ENCODE measurements at places on chromosomes 5 and 9.

GRCh38 chr5:154850255-154851062 is at the start of gene FAXDC2:
Gene FAXDC2 (minus strand): TSS chr5:154850603. CDS start chr5:154838178, 12,425 bp downstream.
- no peak for DNase-seq

DNA sequence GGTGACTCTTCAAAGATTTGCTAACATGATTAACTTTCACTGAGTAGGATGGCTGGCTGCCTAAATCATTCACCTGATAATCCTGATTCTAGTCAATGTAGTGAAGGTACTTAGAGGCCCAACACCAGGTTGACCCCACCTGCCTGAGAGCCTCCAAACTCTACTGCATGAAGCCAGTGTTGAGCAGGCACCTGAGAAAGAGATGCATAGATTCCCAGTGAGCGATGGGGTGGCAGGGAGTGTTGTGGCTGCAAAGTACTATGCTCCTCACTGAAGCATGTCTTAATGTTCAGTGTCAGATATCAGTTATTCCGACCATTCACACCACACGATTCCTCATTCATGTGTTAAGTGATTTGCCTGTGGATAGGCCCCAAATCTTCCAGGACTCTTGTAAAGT is 804.4 kb downstream of the TLE4 start:
- no peak for DNase-seq

DNA sequence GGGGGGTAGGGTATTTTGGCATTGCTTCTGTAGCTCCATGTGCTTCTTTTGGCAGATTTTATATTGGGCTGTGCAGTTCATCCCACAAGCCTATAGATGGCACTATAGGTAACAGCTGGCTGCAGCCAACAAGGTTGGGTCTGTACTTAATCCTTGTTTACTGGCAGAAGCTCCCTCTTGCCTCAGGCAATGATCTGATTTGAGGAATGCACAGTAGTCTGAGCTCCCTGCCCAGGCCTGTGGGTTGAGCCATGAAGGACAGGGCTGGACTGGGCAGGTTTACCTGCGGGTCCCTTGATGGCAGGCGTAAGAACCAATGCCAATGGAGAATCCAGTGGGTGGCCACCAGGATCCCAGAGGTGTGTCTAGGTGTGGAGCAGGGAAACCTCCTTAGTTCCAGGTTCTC is 11.7 kb upstream of the OR1J2 start:
- no peak for DNase-seq

GRCh38 chr5:172104801-172105701 is 83.0 kb downstream of the STK10 start:
- no peak for DNase-seq

- no peak for DNase-seq
These were observed 35.2 kb upstream of the PLEKHG4B start for GRCh38 chr5:56561-57290.

GRCh38 chr9:8652255-8652654 is 852.7 kb upstream of the DMAC1 start:
- DNase-seq, result no peak

DNA sequence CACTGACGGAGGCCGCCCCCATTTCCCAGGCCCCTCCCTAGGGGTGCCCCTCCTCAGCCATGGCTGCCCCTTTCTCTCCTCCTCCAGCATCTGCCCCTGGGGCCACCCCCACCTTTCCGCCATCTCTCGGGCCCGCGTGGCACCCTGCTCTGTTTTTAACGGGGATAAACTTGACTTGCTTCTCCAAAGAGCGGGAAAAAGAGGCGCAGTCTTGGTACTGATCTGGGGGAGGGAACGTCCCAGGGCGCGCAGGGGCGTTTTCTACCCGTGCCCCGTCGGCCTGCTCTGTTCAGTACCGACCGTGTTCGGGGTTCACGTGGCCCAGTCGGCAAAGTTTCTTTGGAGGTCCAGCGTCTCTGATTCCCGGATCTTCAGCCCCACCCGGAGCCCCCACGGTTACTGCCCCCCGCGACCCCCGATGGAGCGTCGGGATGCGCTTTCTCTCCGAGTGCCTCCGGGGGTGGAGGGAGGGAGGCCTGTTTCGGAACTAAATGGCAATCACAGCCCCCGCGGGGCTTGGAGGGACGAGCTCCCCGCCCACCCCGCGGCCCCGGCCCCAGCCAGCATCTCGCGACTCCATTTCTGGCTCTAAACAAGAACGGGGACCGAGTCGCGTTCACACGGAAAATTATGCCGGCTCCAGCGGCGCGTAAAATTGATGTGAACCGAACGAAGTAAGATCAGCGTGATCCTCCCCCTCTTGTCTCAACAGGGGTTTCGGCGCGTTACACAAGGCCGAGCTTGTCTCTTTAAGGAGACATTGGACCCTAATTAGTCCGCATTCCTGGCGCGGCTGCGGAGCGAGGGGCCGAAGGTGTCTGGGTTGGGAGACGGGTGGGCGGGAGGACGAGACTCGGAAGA is 1.1 kb upstream of the TLE4 start:
- DNase-seq, result no peak

DNA sequence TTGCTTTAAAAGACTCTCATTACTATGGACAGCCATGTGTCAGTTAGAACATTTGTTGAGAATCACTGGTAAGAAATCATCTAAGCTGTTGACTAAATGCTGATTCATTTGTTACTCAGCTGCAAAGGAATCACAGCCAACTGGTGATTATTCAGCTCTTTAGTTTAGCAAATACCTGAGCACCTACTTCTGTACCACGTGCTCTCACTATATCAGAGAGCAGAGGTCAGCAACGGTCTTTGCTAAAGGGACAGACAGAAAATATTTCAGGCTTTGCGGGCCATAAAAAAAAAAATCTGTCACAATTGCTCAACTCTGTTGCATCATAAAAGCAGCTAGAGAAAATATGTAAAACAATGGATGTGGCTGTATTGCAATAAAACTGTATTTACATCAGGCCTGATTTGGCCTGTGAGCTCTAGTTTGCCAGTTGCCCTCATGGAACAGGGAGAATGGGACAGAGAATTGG is 377.6 kb downstream of the DNAH5 start:
- DNase-seq, result no peak

DNA sequence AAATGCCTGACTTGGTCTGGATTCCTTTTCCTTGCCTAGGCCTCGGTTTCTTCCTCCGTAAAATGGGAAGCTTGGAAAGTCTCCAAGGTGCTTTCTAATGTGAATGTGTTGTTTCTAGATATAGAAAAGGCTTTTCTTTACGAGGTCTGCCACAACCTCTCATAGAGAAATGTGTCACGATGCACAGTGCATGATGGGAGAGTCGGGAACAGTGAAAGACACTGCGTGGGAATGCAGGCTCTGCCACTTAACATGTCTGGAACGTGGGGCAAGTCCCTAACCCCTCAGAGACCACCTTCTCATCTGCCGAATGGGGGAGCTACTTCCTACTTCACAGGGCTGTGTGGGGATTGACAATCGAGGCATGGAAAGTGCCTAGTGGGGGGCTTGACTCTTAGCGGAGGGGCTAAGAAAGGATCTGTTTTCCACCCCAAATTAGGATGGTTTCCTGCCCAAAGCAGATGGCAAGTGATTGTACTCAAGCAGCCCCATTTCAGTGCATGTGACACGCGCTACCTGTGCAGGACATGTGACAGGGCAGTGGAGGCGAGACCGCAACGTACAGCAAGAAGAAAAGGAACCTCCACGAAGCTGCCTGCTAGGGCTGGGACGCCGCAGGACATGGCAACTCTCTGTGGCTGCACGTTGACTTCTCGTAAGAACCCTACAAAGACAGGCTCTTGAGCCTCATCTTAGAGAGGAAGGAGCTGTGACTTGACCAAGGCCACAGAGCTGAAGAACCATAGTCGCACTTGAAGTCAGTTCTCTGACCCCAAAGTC is 115.2 kb downstream of the CRB2 start:
- no peak for DNase-seq

- DNase-seq, result no peak
These were observed 535.1 kb downstream of the ELAVL2 start for GRCh38 chr9:23290973-23291372.

DNA sequence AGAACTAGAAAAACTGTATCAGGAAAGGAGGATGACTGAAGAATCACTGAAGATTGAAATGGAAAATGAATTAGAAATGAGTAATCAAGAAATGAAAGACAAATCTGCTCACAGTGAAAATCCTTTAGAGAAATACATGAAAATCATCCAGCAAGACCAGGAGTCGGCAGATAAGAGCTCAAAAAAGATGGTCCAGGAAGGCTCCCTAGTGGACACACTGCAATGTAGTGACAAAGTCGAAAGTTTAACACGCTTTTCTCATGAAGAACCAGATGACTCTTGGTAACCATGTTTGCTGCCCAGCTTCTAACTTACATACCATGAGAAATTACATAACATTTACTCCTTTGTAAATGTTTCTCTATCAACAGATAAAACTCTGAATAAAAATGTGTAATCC is 37.1 kb downstream of the CPLANE1 start:
- DNase-seq, result no peak

DNA sequence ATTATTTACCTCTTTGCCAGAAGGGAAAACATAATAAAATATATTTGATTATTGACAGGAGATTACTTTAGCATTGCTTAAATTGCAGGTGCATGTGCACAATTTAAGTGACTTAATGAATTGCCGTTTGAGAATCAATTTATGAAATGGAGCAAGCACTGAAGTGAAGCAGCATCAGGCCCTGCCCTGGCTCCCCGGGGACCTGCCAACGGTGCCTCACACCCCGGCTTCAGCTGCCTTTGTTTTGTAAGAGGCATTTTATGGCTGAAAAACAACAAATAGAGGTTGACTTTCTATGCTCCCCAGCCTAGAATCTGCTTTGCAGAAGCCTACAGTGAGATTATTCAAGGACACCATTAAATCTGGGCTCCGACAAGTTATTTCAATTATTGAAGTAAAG is 359.1 kb upstream of the IRX4 start:
- DNase-seq, result no peak

GRCh38 chr9:2286825-2287455 is 271.8 kb downstream of the SMARCA2 start:
- no peak for DNase-seq

DNA sequence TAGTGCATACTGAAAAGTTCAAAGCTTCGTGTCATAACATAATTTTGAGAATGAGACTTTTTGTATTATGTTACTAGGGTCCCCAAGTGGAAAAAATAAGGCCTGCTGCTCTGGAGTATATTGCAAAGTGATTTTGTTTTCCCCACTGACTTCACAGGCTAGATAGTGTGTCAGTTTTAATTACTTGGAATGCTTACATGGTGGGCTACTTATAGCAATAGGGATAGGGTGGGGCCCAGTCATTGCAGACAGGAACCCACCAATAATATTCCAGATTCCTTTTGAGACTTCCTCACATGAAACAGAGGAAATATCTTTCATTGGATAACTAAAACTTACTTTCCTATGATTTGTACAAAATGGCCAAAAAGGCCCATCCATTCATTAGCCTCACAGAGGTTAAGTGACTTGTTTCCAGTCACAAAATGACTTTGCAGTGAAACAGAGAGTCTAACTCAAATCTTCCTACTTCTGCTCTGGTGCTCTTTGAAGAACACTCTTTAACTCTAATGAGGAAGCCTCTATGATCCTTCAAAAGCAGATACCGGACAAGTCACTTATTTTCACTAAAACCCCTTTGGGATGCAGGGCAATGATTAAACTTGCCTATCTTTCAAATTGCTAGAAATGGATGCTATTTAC is 16.2 kb upstream of the MEF2C start:
- no peak for DNase-seq

DNA sequence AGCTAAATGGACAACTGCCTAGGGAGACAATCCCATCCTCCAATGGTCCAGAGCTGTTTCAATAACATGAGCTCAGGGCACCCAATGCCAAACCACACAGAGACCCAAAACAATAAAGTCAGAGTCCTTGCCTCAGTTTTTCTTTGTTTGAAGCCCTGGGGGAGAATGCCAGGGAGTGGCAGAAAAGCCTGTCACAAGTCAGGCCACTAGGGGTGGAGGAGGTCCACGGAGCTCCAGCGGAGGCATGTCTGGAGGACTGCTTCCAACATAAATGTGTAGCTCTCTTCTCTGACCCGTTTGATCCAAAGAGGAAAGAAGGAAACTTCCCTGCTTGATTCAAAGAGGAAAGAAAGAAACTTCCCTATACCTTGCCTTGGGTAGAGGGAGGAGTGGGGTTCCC is 175.3 kb downstream of the HSPA4 start:
- no peak for DNase-seq

DNA sequence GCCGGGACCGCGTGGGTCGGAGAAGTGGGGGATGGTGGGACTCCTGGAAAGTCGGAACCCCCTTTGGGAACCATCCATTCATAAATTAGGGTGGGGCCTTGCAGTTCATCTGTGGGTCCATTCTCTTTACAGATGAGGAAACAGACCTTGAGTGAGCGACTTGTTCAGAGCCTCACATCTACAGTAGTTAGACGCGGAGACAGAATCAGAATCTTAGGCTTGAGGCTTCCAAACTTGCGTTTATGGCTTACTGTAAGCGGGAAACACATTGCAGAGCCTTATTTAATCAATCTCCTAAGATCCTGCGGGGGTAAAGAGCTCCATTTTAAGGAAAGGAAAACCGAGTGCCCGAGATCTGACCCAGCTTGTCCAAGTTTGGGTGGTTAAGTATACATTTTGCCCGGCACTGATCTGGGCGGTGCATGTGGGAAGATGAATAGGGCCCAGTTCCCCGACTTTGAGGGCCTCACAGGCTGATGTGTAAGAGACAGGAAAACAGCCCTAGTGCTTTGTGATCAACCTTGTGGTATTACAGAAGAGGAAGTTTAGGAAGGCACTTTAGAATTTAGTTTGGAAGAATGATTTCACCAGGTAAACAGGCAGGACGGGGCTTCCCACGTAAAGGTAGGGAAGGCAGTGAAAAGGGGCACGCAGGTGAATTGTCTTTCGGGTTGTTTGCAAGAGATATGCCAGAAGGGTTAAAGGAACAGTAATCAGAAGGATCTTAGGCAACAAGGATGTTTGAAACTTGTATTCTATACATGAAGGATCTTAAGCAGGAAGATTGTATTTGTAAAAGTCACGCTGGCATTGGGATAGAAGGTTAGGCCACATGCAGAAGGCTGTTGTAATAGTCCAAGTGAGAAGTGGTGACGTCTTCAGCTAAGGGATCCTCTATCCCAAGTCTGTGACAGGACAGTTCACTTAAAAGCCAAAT is 744 bp downstream of the TARS1 start:
- DNase-seq, result no peak

DNA sequence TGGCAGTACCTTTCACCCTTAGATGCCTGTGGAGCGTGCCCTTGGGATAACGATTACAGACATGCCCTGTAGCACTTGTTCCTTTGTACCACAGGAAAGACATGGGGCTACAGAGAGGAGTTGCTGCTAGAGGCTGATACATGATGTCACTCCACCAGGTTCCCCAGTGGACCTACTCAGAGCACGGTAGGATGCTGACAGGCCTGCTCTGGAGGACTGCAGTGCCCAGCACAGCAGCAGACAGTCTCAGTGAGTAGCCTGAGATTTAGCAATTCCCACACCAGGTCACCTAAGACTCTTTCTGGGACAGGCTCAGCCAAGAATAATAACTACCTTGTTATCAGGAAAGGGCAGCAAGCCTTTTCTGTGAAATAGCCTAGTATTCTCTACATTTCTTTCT is 28.8 kb downstream of the PDE4D start:
- no peak for DNase-seq

GRCh38 chr5:151903243-151903653 is 21.4 kb downstream of the GLRA1 start:
- no peak for DNase-seq

- DNase-seq, result no peak
These were observed 97.9 kb upstream of the MAMDC2 start for GRCh38 chr9:69945671-69946141.
